CD8-positive, alpha-beta memory T cell (primary cell): ENCODE measurements at places on chromosomes 13 and 19. TPM values are rescaled to one million over a fixed set of nuclear protein-coding genes. Genes with fewer than 3 reads are reported as not detected.

- DNase-seq, result no peak
Measured at GRCh38 chr13:99913167-99913566, 58.4 kb downstream of the ZIC5 start.

DNA sequence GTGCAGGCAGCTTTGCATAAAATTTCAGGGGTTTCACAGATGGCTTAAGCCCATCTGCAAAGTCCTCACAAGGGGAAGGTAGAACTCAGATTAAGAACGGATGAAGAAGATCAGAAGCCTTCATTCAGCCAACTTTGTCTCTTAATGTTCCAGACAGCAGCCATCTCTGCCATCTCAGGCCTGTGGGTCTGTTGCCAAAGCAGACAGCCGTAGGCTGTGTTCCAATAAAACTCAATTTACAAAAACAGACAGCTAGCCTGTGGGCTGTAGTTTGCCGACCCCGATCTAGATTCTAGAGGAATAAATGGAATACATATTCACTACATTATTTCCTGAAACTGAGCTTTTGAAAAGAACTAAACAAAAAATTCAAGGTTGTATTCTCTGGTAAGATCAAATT, 3.8 kb downstream of the DCUN1D2 start:
- no peak for DNase-seq

The SELENOV gene
- total RNA-seq, result not detected

- no peak for DNase-seq
Measured at GRCh38 chr13:110706570-110707372, 855 bp upstream of the CARS2 start.

DNA sequence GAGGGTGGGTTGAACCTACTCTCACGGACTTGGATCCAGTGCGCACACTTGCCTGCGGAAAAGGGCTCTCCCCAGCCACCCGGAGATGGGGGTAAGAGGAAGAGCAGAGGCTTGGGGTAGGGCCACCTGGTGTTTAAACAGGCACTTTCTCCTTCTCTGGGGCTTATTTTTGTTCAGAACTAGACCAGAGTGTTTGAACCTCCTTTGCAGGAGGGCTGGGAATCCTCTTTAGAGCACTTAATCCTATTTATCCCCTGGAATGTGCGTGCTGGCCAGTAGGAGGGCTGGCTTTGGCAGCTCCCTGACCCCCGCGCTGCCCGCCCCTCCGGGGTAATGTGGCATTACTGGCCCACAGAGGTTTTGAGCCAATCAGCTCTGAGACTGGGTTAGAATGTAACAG, 2.0 kb downstream of the RGS9BP start:
- DNase-seq, result no peak

DNA sequence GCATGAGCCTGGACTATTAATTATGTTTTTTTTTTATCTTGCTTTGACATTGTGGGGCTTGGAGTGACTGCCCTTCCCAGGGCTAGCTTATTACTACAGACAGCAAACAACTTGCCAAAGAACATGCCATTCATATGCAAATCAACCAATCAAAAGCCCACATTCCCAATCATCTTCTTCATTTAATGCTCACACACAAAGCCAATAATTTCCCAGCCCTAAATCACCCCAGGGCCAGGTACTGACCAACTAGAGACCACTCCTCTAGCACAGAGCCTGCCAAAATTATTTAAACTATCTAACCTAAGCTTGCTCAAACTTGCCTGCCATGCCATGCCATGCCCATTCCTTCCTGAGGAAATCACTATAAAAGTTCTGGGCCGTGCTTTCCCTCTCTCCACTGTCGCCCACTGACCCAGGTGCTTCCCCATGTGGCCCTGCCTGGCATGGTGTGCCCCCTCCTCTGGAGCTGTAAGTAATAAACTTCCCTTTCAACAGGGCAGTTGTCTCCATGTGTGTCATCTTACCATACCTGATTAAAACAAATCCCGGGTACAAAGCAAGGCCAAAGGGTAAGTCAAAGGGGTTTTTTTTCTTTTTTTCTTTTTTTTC, 15.7 kb downstream of the PBX4 start:
- no peak for DNase-seq
